Right ventricle myocardium inferior (tissue), 1 donor: ENCODE measurements at places on chromosomes 7 and 10. TPM values are rescaled to one million over a fixed set of nuclear protein-coding genes. Genes with fewer than 3 reads are reported as not detected.

SLC4A2 gene
- total RNA-seq, result 61.2 TPM

WAPL gene
- 21.5 TPM for total RNA-seq

RAMP3 gene
- 33.8 TPM for total RNA-seq

CFTR gene
- 0.87 TPM for total RNA-seq

OPALIN gene
- not detected for total RNA-seq

ETV1 gene
- 27.9 TPM for total RNA-seq

POP7 gene
- 29.2 TPM for total RNA-seq

ANKRD30A gene
- total RNA-seq, result not detected

ASB10 gene
- 41.4 TPM for total RNA-seq

ACTA2 gene
- 75.2 TPM for total RNA-seq

TRDMT1 gene
- 4.5 TPM for total RNA-seq

POU6F2 gene
- 0.24 TPM for total RNA-seq

CYP3A4 gene
- not detected for total RNA-seq

ASZ1 gene
- not detected for total RNA-seq

TUBAL3 gene
- not detected for total RNA-seq

DNA sequence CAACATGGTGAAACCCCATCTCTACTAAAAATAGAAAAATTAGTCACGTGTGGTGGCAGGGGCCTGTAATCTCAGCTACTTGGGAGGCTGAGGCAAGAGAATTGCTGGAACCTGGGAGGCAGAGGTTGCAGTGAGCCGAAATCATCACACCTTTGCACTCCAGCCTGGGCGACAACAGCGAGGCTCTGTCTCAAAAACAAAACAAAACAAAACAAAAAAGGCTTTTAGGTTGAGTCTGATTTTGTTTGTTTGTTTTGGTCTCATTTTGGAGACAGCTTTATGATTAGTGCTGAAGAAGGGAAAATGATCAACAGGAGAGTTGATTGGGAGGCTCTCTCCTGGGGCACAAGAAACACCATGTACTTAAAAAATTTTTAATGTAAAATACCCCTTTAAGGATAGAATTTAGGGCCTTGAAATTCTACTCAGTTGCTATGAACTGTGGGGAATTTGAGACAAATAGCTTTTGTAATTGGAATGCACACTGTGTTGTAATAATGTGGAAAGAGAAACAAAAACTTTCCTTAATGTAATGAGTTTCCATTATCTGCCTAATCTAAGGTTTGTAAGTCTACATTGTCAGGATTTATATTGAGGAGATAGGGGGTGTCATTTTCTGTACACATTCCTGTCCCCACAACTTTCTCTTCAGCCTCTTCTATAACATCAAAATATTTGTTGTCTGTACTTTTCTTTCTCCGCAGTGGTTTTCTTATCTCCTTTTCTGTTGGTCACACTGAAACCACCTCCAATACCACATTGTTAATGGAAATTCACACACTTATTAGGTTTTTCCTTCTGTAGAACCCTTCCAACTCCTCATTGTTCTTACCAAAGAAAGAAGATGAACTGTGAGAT is 41.3 kb downstream of the ARID5B start:
- no peak for DNase-seq

- no peak for DNase-seq
Observed at GRCh38 chr7:80403686-80404241, 108.1 kb downstream of the GNAT3 start.

GRCh38 chr7:157425137-157425731 is 88.4 kb downstream of the DNAJB6 start:
- DNase-seq, result peak; percentile 64

DNA sequence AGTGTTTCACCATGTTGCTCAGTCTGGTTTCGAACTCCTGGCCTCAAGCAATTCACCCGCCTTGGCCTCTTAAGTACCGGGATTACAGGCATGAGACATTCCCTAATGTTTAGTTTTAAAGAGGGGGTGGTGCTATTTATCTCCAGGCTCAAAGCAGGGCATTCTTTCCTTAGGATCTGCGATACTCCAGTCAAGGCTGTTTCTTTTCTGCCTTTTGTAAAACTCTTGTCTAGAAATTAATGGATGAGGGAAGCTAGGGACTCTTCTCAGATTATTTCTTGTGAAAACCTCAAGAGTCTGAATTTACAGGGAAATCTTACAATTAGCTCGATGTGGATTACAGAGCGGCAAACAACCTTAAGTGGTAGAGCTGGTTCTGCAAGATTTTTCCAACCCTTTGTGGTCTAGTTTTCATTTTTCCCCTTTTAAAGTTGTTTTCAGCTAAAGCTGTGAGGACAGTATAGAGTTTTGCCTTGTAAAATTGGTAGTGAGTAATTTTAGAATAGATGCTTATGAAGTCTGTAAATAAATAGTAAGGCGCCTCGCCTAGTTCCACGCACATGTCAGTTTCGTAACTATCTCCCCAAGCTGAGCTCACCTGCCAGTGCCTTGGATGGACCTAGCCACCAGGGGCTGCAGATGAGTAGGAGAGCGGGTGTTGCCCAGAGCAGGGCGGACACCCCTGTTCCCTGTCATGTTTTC is 53.1 kb downstream of the CUX1 start:
- no peak for DNase-seq

GRCh38 chr7:70743531-70744325 is 388.2 kb upstream of the GALNT17 start:
- DNase-seq, result no peak

- DNase-seq, result no peak
Observed at GRCh38 chr7:112414855-112415490, 35.3 kb upstream of the IFRD1 start.

- no peak for DNase-seq
Observed at GRCh38 chr7:45242698-45243097, 85.1 kb downstream of the RAMP3 start.

DNA sequence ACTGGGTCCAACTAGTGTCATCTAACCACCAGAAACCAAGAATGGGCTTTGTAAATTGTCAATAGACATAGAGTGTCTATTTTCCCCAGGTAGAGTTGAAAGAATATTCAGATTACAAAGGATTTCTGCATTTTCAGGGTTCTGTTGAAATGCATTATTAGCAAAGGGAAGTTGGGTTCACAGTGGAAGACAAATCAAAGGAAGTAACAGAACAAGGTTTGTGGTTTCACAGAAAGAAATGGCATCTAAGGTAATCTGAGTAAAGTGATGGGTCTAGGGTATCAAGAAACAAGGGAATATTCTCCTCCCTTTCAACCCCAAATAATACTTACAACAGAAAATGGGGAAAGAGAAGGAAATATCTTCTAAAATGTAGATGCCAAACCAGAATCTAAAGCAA is 25.8 kb downstream of the CEP41 start:
- no peak for DNase-seq

- no peak for DNase-seq
Observed at GRCh38 chr7:116242759-116243158, 32.4 kb downstream of the TES start.

DNA sequence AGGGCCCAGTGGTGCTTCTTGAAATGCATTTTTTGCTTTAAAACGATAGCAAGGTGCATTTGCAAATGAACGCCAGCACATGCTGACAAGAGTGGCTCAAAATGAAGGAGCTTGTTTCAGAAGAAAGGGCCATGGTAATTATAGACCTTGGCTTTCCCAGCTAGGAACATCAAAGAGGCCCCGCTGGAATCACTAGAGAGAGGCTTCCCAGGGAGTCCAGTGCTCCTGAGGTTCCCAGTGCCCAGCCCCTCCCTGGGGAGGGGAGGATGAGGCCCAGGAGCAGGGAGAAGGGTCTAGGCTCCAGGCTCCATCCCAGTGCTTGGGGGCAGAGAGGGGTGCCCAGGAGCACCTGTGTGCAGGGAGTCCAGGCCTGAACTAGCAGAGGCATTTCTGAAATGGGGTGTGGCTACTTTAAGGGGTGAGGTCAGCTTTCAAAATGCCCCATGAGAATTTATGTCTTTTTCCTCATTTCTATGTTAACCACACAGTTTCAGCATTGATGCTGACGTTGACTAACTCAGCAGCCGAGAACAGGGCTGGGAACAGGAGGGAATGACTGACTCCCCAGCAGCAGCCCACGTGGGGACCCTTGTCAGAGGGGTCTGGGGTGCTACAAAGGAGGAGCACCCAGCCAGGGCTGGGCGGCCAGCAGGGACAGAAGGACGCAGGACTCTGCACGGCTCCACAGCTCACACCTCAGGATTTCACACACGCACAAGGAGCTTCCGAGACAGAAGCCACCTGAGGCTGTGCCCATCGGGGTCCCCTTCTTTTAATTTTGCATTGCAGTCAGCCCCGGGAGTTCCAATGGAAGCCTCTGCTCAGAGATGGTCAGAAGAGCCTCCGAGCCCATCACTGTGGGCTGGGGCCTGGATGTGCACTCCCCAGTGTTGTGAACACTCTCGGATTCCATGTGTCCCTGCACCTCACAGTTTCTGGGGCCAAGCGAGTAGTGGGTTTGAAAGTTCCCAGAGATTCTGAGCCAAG is 570.2 kb downstream of the PTPRN2 start:
- no peak for DNase-seq

DNA sequence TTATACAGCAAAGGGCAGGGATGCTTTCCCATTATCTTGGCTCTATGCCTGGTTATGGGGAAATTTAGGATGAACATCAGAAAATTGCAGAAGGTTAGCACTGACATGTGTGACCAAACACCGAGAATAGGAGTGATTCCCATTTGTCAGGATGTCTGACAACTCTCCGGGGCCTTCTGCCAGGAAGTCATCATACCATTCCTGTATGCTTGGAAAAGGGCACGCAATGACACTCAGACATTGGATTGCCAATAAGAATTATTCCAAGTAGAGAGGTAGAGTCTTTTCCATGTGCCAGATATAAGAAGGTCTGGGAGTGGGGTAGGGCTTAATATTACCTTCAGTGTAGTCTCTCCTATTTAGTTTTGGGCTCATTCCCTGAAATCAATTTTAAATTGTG is 82.3 kb downstream of the MTPN start:
- no peak for DNase-seq

GRCh38 chr10:5135581-5135980 is 41.4 kb downstream of the AKR1C3 start:
- DNase-seq, result no peak

- peak; percentile 83 for DNase-seq
Observed at GRCh38 chr7:112205343-112206237, 609 bp downstream of the DOCK4 start.

DNA sequence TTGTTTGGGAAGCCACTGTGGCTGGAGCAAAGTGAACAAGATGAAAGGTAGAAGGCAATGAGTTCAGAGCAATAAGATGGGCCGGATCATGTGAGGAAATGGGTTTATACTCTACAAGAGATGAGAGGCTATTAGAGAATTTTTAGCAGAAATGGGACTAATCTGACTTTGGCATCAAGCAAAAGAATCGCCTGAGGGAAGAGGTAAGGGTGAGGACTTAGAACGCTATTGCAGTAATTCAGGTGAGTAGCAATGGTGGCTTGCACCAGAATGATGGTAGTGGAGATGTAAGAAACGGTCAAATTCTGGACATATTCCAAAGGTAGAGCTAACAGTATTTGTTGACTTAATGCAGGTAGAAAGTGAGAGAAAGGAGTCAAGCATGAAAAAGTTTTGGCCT is 29.5 kb upstream of the AKAP9 start:
- no peak for DNase-seq

GRCh38 chr7:78396210-78396609 is 597.6 kb downstream of the PHTF2 start:
- DNase-seq, result no peak

- no peak for DNase-seq
Observed at GRCh38 chr7:84049071-84049836, 145.3 kb downstream of the SEMA3A start.
